Keratinocyte (primary cell): ENCODE measurements at places on chromosomes 1 and 21.

GRCh38 chr1:80217377-80217986 is 1211.0 kb upstream of the ADGRL4 start:
- H3K27ac ChIP-seq, result no peak overlapping the region
- no peak overlapping the region for H3K4me3 ChIP-seq
- no peaks in the 10 kb centered on the region for H3K36me3 ChIP-seq
- DNase-seq, result no peak

DNA sequence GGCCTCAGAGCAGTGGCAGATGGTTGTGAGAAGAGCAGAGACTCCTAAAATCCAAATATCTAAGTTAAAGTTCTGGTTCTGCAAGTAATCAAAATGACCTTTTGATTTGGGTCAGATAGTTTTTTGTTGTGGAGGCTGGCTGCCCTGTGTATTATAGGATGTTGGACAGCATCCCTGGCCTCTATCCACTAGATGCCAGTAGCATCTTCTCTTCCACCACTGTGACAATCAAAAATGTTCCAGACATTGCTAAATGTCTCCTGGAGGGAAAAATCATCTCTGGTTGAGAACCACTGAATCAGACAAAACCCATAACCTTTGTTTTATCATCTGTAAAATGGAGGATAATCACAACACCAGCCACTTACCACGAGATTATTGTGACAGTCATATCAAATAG is 5.9 kb upstream of the DPT start:
- H3K36me3 ChIP-seq, result no peaks in the 10 kb centered on the region
- no peak for DNase-seq
- H3K4me3 ChIP-seq, result no peak overlapping the region
- H3K4me1 ChIP-seq, result no peaks in the 10 kb centered on the region
- no peak overlapping the region for H3K27ac ChIP-seq

DNA sequence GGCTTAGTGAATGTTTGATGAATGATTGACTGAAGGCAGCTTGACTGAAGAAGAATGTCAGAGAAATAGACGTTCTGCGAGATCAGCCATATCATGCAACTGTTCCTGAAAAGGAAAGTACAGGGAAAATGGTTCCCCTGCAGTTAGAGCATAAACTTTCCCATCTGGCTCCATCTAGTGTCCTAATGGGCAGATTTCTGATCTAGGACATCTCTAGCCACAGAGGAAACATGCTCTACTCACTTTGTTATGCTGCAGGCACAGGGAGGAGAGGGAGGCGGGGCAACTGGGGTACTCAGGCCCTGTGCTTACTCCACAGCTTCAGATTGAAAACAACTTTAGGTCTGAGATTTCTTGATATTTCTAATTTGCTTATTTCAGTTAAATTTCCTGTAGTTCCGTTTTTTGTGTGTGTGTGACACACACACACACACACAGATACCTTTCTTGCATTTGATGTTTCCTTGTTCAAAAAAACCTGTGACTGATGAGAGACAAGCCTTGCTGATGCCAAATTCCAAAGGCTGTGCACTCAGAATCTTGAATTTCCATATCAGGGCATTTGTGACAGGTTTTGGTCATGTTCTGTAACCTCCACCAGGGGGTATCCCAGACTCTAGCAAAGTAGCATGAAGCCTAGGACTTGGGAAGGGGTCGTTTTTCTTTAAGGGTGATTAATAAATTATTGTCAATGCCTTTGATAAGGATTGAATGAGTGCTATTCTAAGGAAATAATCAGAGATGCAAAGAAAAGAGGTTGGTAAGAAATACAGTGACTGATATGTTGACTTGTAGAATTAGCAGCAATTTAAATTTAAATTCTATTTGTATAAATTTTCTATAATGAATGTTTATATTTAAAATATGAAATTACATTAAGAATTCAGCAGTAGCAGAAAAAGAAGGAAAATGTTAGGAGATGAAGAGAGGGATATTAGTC is 139.7 kb upstream of the BEND5 start:
- H3K27me3 ChIP-seq, result no peaks in the 10 kb centered on the region
- H3K36me3 ChIP-seq, result no peaks in the 10 kb centered on the region
- peaks cover 2% of the 10 kb centered on the region for H3K4me1 ChIP-seq

DNA sequence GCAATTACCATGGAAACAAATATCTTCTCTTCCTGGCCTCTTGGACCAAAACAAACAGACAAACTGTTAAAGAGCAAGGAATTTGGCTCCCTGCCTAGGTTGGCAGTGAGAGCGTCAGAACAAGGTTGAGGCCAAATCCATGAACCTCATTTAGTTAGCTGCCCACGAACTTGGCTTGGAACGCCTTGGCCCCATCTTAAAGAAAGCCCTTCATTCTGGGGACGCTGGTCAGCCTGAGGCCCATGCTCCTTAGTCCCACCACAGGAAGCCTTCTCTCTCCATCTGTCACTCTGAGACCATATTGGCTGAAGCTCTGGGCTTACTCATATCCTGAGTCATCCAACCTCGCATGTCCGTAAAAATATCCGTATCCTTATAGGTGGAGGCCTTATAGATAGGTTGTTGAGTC is 62.4 kb upstream of the DIRAS3 start:
- no peaks in the 10 kb centered on the region for H3K4me1 ChIP-seq
- DNase-seq, result no peak
- no peak overlapping the region for H3K4me3 ChIP-seq
- no peaks in the 10 kb centered on the region for H3K36me3 ChIP-seq
- no peak overlapping the region for H3K27ac ChIP-seq

GRCh38 chr1:22949822-22950331 is 22.8 kb downstream of the LACTBL1 start:
- no peaks in the 10 kb centered on the region for H3K4me1 ChIP-seq
- H3K4me3 ChIP-seq, result no peak overlapping the region
- no peak for DNase-seq
- no peaks in the 10 kb centered on the region for H3K36me3 ChIP-seq
- H3K27ac ChIP-seq, result no peak overlapping the region

- no peak overlapping the region for H3K27ac ChIP-seq
- no peak for DNase-seq
- H3K4me3 ChIP-seq, result no peak overlapping the region
- no peaks in the 10 kb centered on the region for H3K27me3 ChIP-seq
These were observed 488.0 kb downstream of the AJAP1 start for GRCh38 chr1:5142389-5142788.

GRCh38 chr1:31714442-31715086 is 10.7 kb upstream of the COL16A1 start:
- no peak overlapping the region for H3K27ac ChIP-seq
- no peaks in the 10 kb centered on the region for H3K36me3 ChIP-seq
- no peak overlapping the region for H3K4me3 ChIP-seq
- H3K4me1 ChIP-seq, result peaks cover 48% of the 10 kb centered on the region

DNA sequence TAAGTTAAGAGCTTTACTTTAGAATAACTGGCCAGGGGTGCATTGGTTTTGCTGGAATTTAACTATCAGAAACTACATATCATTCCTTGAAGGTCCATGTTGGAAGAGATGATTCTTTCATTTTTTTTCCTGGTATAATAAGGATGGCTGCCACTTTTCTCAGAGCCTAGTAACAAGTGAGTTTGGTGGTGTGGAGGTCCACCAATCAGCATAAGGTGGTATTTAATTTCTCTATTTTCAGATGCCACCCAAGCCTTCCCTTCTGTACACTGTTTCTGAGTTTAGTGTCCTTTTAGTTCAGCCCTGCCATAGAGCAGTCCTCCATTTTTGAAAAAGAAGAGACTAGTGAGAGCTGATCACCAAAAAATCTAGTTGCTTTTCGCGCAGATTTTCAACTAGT is 386.3 kb downstream of the USP25 start:
- no peaks in the 10 kb centered on the region for H3K4me1 ChIP-seq
- no peaks in the 10 kb centered on the region for H3K27me3 ChIP-seq
- no peak overlapping the region for H3K27ac ChIP-seq
- no peaks in the 10 kb centered on the region for H3K36me3 ChIP-seq

DNA sequence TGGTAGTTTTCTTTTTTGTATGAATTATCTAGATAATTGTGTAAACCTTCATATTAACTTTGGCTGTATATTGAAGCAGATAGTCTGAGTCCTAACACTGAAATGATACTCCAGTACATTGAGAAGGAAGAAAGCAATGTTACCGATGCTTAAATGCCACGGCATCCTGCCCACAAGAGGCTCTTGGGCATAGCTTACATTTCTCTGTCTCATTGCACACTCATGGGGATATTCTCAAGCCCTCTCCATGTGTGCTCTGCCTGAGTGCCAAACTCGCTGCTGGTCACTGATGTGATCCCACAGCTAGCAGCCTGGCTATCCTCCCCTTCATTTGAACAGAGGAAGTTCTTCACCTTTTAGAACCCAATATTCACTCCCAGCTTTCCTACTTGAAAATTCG is 179.4 kb downstream of the TGFB2 start:
- H3K27ac ChIP-seq, result no peak overlapping the region
- H3K36me3 ChIP-seq, result no peaks in the 10 kb centered on the region
- no peaks in the 10 kb centered on the region for H3K4me1 ChIP-seq
- no peak for DNase-seq
- H3K4me3 ChIP-seq, result no peak overlapping the region
- no peaks in the 10 kb centered on the region for H3K27me3 ChIP-seq

DNA sequence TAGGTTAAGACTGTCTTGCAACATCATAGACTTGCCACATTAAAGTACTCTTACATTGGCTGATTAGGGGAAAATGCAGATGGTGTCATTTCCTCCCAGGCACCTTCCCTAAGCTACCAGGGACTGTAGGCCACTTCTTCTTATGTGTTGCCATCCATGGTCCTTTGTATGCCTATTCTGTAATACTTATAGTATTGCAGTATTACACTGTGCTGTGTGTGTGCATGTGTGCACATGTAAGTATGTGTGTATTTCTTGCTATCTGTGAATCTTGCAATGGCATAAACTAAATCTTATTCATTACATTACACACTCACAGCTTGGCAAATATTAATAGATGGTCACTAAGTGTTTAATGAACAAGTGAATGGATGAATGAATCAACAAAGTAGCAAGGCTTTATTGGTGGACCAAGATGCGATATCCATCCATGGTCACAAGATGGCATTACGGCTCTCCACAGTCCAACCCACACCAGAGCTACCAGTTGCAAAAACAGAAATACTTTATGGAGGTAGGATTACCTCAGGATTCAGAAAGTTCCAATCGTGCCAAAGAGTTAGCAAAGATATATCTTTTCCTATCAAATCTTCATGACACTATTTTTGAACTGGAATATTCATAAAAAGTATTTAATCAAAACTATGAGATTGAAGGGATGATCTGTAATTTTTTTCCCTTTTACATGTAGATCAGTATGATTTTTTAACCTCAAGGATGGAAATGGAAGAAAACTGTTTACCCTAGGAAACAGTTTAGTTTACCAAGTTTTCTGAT is 160.2 kb downstream of the DENND1B start:
- no peaks in the 10 kb centered on the region for H3K36me3 ChIP-seq
- no peak overlapping the region for H3K4me3 ChIP-seq

DNA sequence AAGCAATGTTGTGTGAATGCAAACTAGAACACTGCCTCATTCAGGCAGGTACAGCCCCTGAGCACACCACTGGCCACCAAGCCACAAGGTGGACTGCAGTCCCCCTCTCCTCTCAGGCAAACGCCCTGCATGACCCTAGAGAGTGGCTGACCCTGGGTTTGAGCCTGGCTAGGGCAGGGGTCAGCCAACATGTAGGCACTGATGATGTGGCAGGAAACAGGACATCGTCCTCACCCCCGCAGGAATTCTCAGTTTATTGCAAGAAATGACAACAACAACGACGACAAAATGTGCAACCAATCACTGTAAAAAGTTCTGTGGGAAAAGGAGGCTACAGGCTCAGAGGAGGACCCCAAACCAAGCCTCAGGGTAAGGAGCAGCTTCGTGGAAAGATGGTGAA is 81.3 kb downstream of the OMA1 start:
- H3K27me3 ChIP-seq, result no peaks in the 10 kb centered on the region
- H3K4me3 ChIP-seq, result no peak overlapping the region
- H3K27ac ChIP-seq, result no peak overlapping the region

DNA sequence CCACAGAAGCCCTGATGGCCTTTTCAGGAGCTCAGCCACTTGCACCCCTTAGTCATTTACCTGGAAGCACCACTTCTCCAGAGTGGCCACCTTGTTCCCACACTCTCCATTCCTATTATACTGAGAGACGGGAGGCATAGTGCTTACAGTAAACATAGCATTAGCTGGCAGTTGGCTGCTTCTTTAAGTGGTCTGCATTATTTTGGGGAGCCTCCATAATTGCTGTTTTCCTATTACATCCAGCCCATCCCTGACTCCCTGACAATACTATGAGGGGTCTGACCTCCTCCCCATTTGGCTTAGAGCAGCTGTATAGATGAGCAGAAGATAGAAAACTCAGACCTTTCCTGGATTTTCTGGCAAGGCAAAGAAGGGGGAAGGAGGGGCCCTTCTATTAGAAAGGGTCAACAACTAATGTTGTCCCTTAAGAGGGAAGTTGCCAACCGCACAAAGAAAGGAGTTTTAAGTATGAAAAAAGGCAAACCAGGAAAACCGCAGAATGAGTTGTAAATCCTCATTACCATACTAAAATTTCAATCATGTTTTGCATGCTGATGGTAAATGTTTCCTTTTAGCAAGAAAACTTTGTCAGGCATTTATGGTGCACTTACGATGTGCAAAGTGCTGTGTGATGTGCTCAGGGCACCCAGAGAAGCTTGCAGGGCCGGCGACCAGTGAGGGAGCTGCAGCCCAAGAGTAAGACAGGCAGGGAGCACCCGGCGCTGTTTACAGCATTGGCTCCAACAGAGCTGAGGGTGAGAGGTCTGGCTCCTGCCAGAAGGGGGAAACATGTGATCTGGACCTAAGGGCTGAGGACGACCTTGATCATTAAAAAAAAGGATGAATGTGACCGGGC is 167.3 kb downstream of the ZZZ3 start:
- DNase-seq, result no peak

DNA sequence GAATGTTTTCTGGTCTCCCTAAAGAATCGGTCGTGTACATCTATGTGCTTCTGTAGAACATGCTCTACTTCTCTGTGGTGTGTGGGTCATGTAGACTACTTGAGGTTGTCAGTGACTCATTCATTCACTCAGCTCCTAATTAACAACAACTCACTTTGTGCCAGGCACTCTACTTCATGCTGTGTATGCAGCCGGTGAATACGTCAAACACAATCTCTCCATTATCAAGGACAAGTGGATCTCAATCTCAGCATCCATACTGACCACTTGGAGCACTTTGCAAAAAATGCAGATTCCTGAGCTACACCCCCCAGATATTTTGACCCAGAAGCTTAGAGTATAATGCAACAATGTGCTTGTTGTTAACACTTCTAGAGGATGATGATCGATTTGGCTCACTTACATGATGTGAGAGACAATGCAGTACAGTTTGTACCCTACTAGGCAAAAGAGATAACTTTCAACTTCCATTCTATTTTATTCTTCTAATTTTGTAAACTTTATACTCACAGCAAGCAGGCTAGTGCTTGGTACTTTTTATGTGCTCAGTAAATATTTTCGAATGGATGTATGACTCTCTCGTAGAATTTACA is 508.6 kb upstream of the ADAMTS5 start:
- H3K27me3 ChIP-seq, result no peaks in the 10 kb centered on the region
- no peak for DNase-seq
- no peaks in the 10 kb centered on the region for H3K36me3 ChIP-seq
- H3K4me3 ChIP-seq, result no peak overlapping the region

DNA sequence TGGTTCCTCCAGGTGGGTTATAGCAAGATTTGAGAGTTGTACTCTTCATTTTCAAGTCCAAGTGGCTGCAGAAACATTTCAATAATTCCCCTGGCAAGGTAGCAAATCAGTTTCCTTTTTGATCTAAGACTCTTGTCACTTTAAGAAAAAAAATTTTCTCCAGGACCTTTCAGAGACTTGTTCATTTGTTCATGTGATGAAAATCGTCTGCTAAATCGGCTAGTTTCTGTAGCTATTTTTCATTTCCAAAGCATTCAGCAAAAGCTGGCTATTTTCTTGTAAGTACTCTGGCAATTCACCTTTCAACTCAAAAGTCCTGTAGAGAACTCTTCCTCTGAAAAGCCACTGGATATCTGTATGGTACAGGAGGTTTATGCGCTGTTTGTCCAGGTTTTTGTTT is 93.5 kb downstream of the LTN1 start:
- no peaks in the 10 kb centered on the region for H3K27me3 ChIP-seq
- H3K36me3 ChIP-seq, result no peaks in the 10 kb centered on the region
- no peak overlapping the region for H3K4me3 ChIP-seq
- no peaks in the 10 kb centered on the region for H3K4me1 ChIP-seq
